Activated naive CD4-positive, alpha-beta T cell treated with anti-CD3 and anti-CD28 coated beads, Interleukin-2, amount 10 ng/mL, durations not matched to agents 7 days and 5 days (primary cell): ENCODE measurements at places on chromosomes 7 and 10.

- DNase-seq: no peak
These were observed 189.9 kb upstream of the LYZL1 start for GRCh38 chr10:29099001-29099400.

- no peak for DNase-seq
These were observed 8.6 kb upstream of the MYO1G start for GRCh38 chr7:44987457-44987856.

GRCh38 chr10:36236341-36236740 lies 594.2 kb upstream of the FZD8 start:
- DNase-seq: no peak

- no peak for DNase-seq
These were observed 288.2 kb downstream of the GLRX3 start for GRCh38 chr10:130424418-130424817.

GRCh38 chr10:125027871-125028869 lies 86.2 kb downstream of the ZRANB1 start:
- DNase-seq: no peak

DNA sequence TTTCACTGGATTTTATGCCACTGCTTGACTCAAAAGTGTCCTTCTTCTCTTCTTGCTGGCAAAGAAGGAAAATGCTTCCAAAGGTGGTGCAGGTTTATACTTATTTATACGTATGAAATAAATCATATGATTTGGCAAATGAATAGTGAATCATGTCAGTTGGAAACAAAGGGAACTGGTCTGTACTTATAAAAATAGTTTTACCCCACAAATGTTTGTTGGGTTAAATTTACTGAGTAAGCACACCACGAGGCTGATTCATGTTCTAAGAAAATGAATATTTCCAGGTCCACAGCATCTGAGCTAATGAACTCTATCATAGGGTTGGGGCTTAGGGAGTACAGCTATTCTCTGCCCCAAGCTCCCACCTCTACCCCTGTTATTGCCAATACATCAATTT lies 232.2 kb downstream of the TRIL start:
- DNase-seq: no peak

GRCh38 chr7:96273716-96274115 lies 48.2 kb downstream of the SLC25A13 start:
- DNase-seq: no peak

GRCh38 chr7:73970801-73971229 lies 57.2 kb upstream of the ELN start:
- no peak for DNase-seq

DNA sequence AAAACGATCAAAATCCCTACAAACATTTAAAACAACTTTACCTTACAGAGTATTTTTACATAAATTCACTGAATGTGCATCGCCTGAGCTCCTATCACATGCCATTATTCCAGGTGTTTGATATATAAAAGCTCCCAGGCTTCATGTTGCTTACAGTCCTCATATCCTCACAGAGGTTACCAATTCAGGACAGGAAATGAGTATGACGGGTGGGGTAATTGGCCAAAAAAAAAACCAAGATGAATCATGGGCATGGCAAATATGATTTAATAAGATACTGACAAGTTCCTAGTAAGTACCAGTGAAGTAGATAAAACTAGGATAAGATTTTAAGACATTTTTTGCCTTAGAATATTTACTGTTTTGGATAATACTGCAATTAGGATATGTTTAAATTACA lies 135.8 kb downstream of the KMT2E start:
- DNase-seq: no peak

DNA sequence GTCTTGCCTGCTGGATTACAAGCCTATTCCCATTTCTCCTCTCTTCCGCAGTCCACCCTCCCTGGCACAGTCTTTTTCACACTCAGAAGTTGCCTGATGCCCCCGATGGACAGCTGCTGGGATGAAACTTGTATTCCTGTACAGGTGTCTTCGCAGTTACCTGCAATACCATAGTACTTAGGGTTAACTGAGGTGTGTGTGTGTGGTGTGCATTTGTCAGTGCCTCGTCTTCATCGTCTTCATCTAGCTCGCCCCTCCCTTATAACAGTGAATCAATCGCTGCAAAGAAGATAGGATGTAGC lies 11.0 kb downstream of the NXPH1 start:
- DNase-seq: no peak

GRCh38 chr7:94738071-94738470 lies 82.1 kb upstream of the SGCE start:
- no peak for DNase-seq

DNA sequence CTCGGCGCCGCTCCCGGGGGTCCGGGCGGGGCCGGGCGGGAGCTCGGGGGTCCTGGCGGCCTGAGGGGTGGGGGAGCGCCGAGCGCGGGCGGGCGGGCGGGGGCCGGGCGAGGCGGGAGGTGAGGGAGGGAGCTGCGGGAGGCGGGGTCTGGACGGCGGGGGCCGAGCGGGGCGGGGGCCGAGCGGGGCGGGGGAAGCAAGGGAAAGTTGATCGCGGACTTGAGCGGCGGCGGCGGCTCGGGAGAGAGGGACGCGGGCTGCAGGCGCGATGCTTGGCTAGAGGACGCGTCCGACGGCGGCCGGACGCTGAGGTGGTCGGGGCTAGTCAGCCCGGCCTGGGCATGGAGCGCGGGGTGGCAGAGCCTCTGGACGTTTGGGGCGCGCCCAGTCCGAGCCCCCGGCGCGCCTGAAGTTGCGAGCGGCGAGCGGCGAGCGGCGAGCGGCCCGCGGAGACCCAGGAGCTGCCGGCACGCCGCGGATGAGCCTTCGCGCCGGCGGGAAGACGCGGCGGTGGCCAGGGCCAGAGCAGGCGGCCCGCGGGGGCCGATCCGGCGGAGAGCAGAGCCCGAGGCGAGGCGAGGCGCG lies at the start of gene CDH23:
TSS of gene CDH23 (plus strand) at position 210 of the 585 bp plus-strand sequence. CDS start 42,912 bp downstream, outside the sequence.
- DNase-seq: no peak

DNA sequence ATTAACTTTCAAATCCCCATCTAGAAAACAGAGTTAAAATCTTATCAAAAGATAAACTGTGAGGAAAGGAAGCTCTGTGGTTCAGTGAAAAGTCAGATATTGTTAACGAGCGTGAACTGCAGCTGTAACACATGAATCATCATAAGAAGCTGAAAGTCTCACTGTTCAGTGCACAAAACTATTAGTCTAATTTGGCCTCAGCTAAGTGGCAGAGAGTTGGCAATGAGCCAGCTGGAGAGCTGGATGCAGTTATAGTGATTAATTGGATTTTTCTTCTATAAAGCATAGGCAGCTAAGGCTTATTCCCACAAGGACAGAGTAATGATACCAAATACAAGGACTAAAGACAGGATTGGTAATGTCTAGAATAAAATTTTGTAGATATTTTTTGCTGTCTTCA lies 101.1 kb upstream of the ABCB5 start:
- DNase-seq: no peak

- DNase-seq: peak; percentile 15
These were observed 304.2 kb downstream of the RPS24 start for GRCh38 chr10:78337646-78338391.

- no peak for DNase-seq
These were observed 207.7 kb upstream of the SHH start for GRCh38 chr7:156019776-156020565.

- no peak for DNase-seq
These were observed 23.8 kb downstream of the DHX32 start for GRCh38 chr10:125857185-125857760.

DNA sequence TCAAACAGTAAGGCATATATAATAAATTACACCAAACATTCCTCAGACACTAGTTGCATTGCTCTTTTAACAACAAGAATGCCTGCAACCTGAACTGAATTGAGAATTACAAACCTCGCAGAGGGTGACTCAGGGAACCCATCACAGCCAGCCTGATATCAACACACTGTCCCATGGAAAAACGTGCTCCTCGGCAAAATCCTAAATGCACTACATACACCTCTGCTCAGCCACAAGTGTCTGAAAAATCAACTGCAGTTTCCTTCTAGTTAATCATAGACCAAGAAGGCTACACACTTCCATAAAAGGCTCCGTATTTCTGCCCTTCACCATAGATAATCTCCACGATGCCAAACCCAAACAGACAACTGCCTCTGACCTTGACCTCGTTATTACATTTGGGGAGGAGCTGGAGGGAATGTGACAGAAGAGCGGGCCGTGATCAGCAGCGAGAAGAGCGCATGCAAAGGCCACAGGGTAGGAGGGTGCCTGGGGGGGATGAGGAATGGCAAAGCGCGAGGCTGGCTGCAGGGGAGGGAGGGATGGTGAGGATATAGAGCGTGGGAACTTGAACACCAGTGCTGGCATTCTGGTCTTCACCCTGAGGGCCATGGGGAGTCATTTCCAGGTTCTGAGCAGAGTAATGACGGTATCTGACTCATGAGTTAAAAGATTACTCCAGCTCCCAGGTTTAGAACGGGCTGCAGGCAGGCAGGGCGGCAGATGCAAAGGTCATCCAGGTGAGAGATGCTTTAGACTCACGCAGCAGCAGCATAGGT lies 201.9 kb upstream of the FRMD4A start:
- DNase-seq: no peak

DNA sequence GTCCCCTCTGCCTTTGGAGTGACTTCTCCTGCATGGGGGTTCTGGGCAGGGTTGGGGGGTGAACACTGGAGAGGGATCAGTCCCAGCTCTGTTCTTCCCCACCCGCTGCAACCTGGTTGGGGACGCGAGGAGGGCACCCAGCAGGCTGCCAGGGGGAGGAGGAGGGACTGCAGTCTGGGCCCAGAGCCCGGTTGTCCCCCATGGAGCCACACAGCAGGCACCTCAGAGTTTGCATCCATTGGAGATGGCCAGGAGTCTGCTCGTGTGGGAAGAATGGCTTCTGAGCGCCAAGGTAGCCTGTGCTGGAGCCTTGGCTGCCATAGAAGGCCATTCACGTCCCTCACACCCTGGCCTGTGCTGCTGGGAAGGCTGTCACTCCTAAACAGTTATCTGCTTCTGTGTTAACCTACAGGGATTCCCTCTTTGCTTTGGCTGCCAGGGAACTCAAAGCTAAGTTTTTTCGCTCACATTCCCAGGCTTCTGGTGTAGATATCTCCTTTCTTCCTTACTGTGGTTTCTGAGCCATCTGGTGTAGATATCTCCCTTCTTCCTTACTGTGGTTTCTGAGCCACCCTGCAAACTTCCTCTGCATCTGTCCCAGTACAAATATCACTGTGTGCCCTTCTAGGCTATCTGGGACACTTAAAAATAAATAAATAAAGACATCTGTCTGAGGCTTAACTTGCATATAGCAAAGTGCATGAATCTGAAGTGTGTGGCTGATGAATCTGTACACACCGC lies 133.7 kb downstream of the LHPP start:
- no peak for DNase-seq

DNA sequence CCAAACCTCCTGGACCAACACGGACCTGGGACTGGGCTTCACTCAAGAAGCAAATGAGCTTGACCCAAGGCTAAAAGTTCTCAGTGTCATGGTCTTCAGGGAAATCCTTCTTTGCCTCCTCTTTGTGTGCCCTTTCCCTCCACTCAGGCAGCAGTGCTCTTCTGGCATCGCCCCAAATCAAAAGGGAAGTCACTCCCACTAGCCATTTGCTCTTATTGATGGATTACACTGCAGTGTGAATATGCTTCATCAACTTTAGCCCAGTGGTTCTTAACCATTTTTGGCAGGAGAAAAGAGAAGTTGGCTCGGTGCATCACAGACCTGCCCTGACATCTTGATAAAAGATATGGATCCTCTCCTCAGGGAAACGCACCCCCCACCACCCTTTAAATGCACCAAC lies 19.2 kb upstream of the IKZF1 start:
- DNase-seq: no peak

- DNase-seq: no peak
These were observed 165.7 kb upstream of the AHR start for GRCh38 chr7:17132726-17133125.

GRCh38 chr10:126376956-126377355 lies 11.3 kb downstream of the ADAM12 start:
- DNase-seq: no peak

DNA sequence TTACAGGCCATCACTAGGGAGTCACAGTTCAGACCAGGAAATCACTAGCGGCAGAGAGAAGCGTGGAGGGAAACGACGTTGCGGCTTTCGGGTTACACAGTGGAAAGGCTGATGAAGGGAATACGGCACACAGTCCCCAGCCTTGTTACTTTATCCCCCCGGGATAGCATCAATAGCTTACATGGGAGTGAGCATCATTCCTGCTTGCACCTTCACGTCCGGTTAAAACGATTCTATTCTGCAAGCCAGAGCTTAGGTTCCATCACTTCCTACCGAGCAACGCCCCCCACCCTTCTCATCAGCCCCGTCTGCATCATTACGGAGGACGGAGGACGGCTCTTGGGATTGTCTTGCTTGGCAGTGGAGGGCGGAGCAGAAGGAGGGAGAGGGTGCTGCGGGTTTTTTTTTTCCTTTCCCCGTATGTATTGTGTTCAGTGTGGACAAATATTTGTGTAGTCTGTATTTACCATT lies 124.9 kb downstream of the CLEC2L start:
- no peak for DNase-seq
